Ureter (tissue), 1 donor: ENCODE measurements at places on chromosomes 6 and 20.

DNA sequence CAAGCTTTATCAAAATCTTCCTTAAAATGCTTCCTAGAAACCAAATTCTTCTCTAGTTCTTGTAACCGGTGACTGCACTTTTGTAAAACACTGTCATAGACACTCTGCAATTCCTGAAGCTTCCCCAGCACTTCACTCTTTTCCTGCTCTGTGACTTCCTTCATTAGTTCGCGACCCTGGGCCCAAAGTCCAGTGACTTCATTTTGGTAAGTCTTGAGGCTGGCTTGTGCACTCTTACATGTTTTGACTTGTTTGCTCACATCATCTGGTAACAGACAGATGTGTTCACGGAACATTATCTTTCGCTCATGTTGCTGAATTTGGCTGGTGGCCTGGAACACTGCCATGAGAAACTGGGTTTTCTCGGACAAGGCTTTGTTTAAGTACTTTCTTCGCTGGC, 306.2 kb downstream of the SYNE1 start:
- DNase-seq: no peak

DNA sequence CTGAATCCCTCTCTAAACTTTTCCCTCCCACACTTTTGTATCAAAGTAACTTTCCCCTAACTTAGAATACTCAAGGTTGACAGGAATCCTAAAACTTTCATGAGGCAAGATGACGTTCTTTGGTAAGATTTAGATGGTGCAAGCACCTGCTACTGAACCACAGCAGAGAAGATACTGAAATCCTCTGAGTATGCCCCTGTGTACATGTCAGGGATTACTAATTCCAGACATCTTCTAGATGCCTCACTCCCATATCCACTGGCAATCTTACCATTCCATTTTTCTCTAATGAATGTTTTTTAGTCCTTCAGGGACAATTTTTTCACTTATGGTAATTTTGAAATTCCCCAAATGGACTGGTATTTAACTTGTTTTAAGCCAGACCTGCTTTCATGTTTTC, 9.1 kb downstream of the APOBEC2 start:
- DNase-seq: no peak

DNA sequence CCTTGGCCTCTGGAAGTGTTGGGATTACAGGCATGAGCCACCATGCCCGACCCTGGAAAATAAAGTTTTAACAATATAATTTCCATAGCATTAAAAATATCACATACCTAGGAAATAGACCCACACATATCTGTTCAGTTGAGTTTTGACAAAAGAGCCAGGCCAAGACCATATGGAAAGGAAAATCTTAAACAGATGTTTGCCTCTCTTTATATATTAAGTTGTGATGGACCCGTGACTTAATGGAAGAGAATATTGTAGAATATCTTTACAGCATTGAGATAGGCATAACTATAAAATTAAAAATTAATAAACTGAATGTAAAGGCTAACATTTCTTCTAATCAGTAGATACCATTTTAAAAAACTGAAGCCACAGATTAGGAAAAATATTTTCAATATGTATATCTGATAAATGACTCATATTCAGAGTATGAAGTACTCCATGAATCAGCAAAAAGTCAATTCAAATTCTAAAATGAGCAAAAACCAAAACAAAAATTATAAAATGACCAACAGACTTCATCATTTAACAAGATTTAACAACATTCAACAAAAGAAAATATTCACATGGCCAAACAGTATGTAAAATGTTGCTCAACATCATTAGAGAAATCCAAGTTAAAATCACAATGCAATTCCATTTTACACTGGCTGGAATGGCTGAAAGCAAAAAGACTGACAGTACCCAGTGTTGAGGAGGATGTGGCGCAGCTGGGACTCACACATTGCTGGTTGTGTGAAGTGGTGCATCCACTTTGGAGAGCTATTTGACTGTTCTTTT, 43.3 kb downstream of the GTF2H5 start:
- no peak for DNase-seq

DNA sequence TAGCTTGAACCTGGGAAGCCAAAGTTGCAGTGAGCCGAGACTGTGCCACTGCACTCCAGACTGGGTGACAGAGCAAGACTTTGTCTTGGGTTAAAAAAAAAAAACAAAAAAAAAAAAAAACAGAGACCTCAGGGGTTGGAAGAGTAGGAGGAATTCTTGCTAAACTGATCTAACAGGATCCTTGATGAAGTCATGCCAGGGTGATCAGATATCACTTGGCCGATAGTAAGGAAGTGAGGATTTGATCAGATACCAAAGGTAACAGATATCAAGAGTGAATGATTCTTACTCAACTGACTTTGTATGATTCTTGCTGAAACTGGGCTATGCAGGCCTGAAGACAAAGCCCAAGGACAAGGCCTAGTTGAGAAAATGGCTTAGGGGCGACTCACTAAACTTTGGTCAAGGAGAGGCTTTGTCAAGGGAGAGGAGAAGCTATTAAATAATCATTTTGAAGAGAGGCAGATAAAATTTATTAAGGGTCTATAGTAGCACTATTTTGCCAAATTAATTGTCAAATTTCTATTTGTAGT, 624.7 kb downstream of the UTRN start:
- DNase-seq: no peak
